ENCODE measurements at places on chromosomes 1 and 21.

GRCh38 chr1:220166853-220167252 is 72.9 kb downstream of the IARS2 start:
- DNase-seq = no peak
- no peak overlapping the region for H3K4me3 ChIP-seq

DNA sequence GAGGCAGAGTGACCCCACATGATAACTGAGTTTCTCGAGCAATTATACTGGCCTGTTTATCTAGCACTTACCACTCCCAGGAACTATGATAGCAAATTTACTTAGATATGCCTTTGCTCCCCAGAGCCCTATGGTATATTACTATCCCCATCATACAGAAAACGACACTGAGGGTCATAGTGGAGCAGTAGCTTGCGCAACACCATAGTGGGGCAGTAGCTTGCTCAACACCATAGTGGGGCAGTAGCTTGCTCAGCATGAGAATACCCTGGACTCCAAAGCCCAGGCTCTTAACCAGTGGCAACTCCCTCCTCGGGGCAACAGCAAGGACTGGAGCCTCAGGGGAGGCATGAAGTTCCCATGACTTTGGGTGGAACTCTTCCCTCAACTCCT is 211.9 kb downstream of the NPHP4 start:
- H3K4me3 ChIP-seq = no peak overlapping the region
- H3K27ac ChIP-seq = no peak overlapping the region
- H3K36me3 ChIP-seq = no peaks in the 10 kb centered on the region
- H3K27me3 ChIP-seq = peaks cover 2% of the 10 kb centered on the region
- DNase-seq = no peak
- no peaks in the 10 kb centered on the region for H3K4me1 ChIP-seq

DNA sequence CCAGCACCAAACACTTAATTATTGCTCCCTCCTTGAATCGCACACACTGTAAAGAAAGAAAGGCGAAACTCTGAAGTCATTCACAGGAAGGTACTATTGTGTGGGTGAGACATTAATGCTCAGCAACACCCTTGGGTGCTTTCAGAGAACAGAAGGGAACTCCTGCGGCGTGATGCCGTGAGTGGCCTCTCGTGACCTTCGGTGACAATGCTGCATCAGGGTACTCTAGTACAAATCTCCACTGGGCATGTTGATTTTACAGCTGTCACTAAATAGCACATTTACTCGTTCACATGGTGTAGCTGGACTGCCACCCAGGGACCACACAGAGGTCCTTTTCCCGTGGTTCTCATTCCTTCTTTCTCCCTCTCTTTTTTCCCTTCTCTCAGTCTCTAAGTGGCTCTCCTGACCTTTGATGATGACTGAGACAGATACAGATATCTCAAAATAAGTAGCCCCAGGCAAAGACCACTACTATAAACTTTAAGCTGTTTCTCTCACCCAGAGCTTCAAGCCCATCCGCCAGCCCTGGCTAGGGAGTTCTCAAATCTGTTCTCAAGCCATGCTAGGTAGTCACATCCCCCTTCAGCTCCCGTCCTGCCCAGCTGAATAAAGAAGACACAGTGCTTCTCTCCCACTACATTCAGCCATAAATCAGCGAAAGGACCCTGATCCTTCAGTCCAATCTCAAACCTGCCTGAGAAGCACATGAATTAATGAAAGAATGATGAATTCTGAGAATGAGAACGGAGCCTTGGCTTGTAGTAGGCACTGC is 223.4 kb upstream of the FMN2 start:
- H3K27me3 ChIP-seq = no peaks in the 10 kb centered on the region
- no peaks in the 10 kb centered on the region for H3K4me1 ChIP-seq
- H3K27ac ChIP-seq = no peak overlapping the region

DNA sequence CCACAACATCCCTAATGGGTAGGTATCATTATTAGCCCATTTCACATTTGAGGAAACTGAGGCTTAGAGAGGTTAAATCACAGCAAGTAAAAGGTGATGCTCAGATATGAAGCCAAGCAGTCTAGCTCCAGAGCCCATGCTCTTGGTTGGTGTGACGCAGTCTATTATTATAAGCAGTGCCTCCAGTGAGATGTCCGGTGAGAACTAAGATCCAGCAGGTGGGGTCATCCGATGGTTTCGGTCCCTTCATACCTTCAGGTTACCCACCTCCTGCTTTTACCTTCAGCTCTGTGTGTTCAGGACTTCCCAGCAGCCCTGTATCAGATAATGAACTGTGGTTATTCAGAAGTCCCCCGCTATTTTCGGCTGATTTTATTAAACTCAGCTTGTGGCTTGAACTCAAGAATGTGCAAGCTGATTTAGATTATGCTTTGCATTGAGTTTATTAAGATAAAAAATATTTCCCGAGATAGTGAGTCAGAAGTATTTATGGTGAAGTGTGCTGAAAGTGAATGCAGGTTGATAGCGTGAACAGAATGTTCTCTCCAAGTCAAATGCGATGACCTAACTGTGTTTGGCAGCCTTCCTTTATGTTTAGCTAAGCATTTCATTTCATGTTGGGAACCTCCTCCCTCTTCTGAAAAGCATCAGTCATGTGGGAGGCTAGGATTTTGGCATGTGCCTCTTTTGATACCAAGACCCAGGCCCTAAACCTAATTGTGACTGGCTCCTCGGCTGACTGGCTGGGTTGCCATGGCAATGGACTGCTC is 160.9 kb upstream of the UBE2U start:
- peaks cover 3% of the 10 kb centered on the region for H3K27me3 ChIP-seq
- H3K36me3 ChIP-seq = no peaks in the 10 kb centered on the region
- no peak overlapping the region for H3K27ac ChIP-seq
- DNase-seq = no peak

GRCh38 chr1:177077006-177077405 is 87.5 kb downstream of the ASTN1 start:
- no peak overlapping the region for H3K4me3 ChIP-seq
- no peak overlapping the region for H3K27ac ChIP-seq

DNA sequence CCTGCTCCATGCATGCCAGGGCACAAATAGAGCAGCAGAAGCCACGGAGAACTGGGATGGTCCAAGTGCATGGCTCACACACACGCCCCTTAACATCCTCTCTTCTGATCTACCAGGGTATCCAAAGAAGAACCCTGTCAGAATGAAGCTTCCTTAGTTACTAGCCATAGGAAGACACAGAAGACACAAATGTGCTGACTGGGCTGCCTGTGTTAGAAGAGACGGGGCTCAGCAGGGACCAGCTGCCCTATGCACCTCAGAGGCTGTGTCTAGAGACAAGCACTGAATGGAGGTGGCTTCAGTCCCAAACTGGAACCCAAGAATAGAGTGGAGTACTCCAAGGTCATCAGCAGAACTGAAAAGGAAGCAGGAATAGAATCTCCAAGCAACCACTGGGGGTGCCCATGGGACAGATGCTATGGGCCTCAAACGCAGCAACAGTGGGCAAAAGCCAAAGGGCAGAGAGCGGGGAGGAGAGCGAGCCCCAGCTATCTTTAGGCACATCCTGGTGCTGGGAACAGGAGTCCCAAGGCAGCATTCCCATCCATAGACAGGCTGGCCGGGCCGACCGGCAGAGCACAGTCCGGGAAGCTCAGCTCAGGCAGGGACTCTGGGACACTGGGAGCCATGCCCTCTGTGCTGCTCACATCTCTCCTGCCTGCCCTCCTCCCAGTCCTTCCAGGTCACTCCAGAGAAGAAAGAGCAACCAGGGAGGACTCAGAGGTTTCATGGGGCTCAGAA is 9.5 kb downstream of the SLC6A9 start:
- no peak overlapping the region for H3K4me3 ChIP-seq
- no peaks in the 10 kb centered on the region for H3K36me3 ChIP-seq
- H3K4me1 ChIP-seq = no peaks in the 10 kb centered on the region
- no peaks in the 10 kb centered on the region for H3K27me3 ChIP-seq
- H3K27ac ChIP-seq = no peak overlapping the region
- no peak for DNase-seq

DNA sequence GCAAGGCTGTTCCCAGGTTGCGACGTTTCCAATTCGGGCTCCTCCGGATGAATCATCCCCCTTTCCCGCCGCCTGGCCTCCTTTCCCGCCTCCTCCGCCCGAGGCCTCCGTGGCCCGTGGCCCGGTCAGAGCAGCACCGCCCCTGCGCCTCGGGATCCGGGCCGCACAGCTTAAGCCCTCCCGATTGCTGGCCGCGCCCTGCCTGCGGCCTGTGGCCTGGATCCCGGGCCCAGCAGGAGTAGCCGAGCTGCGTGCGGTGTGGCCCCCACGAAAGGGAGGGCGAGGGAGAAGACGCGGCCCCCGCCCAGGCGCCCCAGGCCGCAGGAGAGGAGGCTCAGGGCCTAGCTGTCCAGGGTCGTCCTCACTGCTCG is 1.0 kb downstream of the TMEM200B start:
- peaks cover 10% of the 10 kb centered on the region for H3K27me3 ChIP-seq
- H3K27ac ChIP-seq = no peak overlapping the region
- no peak for DNase-seq
- H3K4me3 ChIP-seq = peak overlapping the region; percentile 45

DNA sequence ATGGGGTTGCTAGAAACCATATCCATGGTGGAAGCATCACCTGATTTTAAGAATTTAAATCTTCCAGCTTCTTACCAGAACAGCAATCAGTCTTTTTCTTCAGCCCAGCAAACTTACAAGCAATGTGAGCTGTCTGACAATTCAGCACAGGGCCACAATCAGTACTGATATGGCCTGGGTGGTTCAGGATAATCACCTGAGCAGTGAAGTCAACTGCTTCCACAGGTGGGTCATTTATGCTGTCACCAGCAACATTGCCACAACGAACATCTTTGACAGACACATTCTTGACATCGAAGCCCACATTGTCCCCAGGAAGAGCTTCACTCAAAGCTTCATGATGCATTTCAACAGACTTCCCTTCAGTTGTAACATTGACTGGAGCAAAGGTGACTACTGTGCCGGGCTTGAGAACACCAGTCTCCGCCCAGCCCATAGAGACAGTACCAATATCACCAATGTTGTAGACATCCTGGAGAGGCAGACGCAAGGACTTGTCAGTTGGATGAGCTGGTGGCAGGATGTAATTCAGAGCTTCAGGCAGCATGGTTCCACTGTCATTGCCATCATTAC is 74.8 kb downstream of the SERINC2 start:
- H3K27me3 ChIP-seq = no peaks in the 10 kb centered on the region
- peaks cover 11% of the 10 kb centered on the region for H3K4me1 ChIP-seq
- peak overlapping the region; percentile 42 for H3K4me3 ChIP-seq
- no peak for DNase-seq
- H3K36me3 ChIP-seq = no peaks in the 10 kb centered on the region

DNA sequence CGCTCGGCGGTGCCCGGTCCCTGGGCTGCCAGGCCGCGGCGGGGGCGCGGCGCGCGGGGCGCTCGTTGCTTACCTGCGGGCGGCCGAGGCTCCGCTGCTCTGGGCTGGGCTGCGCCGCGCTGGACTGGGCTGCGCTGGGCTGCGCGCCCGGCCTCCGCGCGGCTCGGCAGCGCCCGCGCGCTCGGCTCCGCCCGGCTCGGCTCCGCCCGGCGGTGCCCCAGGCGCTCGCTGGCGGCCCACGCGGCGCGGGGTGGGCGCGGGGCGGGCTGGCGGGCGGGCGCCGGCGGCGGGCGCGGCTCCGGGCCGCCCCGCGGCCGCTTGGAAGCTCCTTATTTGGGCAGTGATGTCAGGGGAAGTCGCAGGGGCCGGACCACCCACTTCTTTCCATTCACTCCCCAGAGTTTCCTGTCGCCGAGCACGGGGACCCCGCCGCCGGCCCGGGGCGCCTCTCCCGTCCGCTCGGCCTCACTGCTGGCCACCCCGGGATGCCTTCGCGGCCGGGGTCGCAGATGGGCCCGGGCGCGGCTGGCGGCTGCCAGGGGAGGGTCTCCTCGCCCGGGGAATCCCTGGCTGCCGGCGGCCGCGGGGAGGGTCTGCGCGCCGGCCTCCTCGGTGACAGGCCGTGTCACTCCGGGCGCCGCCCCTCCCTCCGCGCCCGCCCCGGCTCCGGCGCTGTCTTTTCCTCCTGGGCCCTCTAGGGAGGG is 177.7 kb upstream of the EDN2 start:
- H3K36me3 ChIP-seq = no peaks in the 10 kb centered on the region
- no peak overlapping the region for H3K27ac ChIP-seq
- DNase-seq = peak; percentile 82
- H3K27me3 ChIP-seq = no peaks in the 10 kb centered on the region
- H3K4me1 ChIP-seq = peaks cover 48% of the 10 kb centered on the region

GRCh38 chr21:41750051-41750450 is 16.8 kb downstream of the RIPK4 start:
- no peaks in the 10 kb centered on the region for H3K4me1 ChIP-seq
- no peaks in the 10 kb centered on the region for H3K27me3 ChIP-seq
- H3K27ac ChIP-seq = no peak overlapping the region
- no peaks in the 10 kb centered on the region for H3K36me3 ChIP-seq

GRCh38 chr1:115702959-115703358 is 61.2 kb downstream of the VANGL1 start:
- H3K36me3 ChIP-seq = no peaks in the 10 kb centered on the region
- DNase-seq = no peak
- no peaks in the 10 kb centered on the region for H3K4me1 ChIP-seq
- H3K27me3 ChIP-seq = peaks cover 10% of the 10 kb centered on the region
- H3K4me3 ChIP-seq = no peak overlapping the region
- H3K27ac ChIP-seq = no peak overlapping the region

DNA sequence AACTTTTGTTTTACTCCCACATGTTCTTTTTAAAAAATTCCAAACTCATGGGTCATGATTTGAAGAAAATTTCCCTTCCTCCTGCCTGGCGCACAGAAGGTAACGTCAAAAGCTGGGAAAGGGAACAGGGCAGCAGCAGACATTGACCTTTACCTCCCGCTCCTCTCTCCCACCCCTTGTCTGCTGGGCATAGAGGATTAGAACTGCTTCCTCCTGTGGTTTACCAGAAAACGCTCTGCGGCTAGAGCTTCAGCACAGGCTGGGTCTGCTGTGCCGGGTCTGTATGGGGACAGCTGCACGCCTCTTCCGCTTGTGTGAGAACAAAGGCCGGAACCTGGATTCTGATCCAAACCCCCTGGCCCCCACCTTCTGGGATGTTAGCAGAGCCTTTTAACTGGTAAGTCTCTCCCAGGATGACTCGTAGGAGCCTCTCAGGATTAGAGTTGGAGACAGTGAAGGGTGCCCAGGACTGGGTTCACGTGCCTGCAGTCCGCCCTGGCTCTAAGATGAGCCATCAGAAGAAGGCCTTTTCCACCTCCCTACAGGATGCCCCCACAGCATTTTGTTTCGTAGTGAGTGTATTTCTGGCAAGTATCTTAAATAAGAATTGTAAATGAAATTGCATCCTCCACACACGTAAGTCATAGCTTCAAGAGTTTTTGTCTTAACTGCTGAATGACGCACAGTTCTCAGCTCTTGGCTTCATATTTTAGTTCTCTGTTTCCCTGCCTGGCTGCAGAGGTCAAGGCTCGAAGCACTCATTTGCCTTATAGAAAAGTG is 5.2 kb downstream of the H6PD start:
- no peaks in the 10 kb centered on the region for H3K36me3 ChIP-seq
- H3K27me3 ChIP-seq = no peaks in the 10 kb centered on the region
- peak overlapping the region; percentile 76 for H3K4me3 ChIP-seq
- H3K27ac ChIP-seq = peak overlapping the region; percentile 71

DNA sequence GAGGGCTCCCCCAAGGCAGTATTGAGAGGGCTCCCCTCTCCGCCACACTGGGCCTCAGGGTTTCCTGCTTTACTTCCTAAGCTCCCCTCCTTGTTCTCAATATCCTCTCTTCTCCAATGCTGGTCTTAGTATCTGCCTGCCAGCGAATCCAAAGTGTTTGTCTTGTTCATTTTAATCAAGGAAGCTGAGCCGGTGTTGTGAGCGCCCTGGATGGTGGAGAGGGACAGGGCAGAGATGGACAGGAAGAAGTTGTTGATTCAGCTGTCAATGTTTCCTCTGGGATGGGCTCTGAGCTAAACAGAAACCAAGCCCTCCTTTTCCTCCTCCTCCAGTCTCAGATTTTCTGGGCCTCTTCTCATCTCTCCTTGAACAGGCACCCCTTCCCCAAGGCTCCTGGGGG is 5.4 kb downstream of the OLFML3 start:
- no peaks in the 10 kb centered on the region for H3K36me3 ChIP-seq
- H3K27me3 ChIP-seq = no peaks in the 10 kb centered on the region
- peaks cover 8% of the 10 kb centered on the region for H3K4me1 ChIP-seq
